ENCODE measurements at places on chromosomes 12 and 14.

DNA sequence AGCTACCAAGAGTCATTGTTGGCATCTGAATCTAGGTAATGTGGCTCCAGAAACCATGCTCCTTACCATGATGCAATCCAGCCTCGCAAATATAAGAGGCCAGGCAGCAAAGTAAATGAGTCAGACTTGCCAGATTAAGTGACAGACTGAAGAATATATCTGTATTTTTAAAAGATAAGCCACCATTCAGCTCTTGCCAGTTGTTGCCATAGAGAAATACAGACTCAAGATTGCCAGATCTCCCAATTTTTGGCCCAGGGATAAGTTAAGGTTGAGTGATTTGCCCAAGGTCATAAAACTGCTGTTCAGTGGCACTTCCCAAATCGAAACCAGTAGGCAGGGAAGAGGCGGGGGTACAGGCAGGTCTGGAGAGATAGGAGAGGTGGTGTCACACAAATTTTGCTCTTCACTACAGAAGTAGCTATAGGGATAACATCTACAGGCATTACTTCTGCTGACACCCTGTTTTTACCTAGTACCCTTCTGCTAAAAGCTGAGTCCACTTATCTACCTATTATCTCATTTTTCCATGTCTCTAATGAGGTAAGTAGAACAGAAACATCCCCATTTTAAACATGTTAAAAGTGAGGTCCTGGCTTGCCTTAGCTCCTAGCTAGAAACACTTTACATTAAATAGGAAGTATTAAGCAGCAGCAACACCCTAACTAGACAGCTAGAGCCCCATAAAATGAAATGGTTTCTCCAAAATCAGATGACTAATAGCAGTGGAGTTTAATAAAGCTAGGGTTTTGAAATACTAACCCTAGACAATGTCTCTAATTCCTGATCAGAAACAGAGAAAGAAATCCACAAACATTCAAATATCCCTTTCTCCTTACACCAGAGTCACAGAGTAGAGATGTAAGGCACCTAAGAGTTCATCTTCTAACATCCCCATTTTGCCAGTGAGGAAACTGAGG, 19.5 kb downstream of the DCAF5 start:
- DNase-seq = peak; percentile 31

DNA sequence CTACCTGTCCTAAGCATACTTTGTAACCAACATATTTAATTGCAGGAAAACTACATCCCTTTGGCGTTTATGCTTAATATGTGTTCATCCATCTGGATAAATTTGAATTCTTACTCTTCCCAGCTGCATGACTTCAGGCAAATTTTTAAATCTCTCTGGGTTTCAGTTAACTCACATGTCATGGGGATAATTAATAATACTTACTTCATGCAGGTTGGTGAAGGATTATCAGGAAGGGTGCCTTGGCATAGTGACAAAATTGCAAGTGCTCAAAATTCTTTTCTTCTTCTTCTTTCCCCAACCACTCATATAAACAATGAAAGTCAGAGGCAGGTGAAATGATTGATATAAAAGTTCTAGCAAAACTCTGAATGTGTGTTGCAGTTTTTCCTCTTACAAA, 15.9 kb downstream of the SYT10 start:
- no peak for DNase-seq

DNA sequence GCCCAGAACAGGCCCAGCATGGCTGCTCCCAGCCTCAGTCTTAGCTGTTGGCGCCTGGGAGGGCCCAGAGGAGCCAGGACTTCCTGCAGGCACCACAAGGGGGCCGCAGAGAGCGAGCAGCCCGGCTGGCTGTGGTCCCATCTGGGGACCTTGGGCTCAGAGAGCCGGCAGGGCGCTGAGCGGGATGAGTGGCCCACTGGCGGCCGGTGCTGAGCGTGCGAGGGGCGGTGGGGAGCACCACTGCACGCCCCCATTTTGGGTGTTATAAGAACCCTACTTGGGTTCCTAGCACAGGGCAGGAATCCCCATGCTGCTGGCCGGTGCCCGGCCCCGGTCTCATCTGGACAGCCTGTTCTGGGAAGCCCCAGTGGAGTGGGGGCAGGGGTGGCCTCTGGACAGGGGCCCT, 25.9 kb upstream of the CRIP2 start:
- peak; percentile 72 for DNase-seq

DNA sequence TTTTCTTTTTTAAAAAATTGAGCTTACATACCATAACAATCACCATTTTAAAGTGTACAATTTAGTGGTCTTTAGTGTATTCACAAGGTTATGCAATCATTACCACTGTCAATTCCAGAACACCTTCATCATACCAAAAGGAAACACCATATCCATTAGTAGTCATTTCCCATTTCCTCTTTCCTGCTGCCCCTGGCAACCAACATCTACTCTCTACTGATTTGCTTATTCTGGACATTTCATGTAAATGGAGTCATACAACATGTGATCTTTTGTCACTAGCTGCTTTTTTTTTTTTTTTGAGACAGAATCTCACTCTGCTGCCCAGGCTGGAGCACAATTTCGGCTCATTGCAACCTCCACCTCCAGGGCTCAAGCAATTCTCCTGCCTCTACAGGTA, 66.8 kb upstream of the CFL2 start:
- no peak for DNase-seq

DNA sequence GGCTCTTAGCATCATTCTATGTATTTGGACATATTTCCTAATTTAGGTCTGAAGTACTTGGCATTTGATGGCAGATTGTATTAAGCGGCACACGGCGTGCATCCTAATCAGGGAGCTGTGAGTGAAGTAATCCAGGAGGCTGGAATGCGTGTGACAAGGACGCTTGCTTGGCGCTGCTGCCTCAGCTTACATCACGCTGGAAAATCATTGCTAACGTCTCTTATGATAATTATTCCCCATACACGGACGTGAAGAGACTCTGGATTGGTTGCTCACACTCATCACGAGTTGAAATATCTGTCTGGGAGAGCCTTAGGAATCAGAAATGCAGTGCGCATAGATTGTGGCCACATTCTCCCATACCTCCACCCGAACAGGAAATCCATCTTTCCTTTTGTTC, 85.3 kb downstream of the FBXW8 start:
- DNase-seq = no peak

- no peak for DNase-seq
These were observed 43.7 kb downstream of the ADCK1 start for GRCh38 chr14:77843651-77844050.

- no peak for DNase-seq
These were observed 56.3 kb downstream of the SLC16A7 start for GRCh38 chr12:59652130-59652529.

GRCh38 chr12:94222351-94223084, 74.1 kb downstream of the PLXNC1 start:
- no peak for DNase-seq

GRCh38 chr12:166425-167075, 47.4 kb downstream of the SLC6A12 start:
- DNase-seq = no peak

DNA sequence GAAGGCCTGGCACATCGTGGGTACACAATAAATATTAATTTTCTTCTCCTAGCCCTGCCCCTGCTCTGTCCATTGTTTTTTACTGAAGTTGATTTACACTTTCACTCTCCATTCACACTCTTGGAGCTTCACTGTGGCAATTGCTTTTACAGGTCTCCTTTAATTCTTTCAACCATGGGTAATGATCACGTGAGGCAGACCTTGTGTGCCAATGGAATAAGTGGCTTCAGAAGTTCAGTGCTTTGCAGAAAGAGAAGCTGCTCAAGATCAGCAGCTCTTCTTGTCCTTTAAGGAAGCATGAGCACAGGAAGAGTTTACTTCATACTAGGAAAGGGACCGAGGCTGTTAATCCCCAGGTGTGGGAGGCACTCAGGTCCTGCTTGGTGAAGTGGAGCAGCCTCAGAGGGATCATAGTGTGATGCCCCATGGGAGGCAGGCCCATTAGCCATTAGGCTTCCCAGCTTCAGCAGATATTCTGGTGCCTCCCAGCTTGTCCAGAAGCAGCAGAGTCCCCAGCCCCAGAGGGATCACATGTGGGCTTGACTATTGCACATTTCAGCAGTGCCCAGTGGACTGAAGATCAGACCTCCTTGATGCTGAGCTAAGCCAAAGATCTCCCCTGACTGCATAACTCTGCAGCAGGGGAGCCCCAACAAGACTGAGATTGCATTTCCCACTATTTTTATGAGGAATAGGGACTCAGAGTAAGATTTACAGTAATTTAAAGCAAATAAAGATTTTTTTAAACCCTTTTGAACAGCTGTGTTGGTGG, 5.0 kb upstream of the SLC35F4 start:
- no peak for DNase-seq

DNA sequence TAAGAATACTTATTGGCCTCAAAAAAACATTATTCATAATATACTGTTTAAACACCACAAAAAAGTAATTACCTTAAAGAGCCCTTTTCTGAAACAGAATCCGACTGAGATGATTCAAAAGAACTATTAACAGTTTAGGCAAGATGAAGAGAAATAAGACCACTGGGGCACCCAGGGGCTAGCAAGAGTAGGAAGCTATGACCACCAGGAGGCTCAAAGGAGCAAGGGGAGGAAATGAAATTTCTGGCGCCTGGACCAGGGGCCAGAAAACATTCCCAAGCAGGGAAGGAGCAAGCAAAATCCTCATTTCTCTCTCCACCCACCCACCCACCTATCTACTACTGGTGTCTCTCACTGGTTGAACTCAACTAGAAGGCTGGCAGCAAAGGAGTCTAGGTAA, 6.3 kb upstream of the DCAF4 start:
- no peak for DNase-seq
